Stimulated activated CD4-positive, alpha-beta T cell treated with anti-CD3 and anti-CD28 coated beads, Interleukin-15, amount 100 ng/mL, for 1 hour (primary cell): ENCODE measurements at places on chromosomes 6 and 20.

GRCh38 chr6:164087870-164088269 is 673.4 kb downstream of the QKI start:
- no peak for DNase-seq

- peak; percentile 15 for DNase-seq
Measured at GRCh38 chr6:133951881-133952814, 876 bp upstream of the TBPL1 start.

GRCh38 chr20:23515250-23515939 is 24.5 kb downstream of the CST8 start:
- DNase-seq, result no peak

DNA sequence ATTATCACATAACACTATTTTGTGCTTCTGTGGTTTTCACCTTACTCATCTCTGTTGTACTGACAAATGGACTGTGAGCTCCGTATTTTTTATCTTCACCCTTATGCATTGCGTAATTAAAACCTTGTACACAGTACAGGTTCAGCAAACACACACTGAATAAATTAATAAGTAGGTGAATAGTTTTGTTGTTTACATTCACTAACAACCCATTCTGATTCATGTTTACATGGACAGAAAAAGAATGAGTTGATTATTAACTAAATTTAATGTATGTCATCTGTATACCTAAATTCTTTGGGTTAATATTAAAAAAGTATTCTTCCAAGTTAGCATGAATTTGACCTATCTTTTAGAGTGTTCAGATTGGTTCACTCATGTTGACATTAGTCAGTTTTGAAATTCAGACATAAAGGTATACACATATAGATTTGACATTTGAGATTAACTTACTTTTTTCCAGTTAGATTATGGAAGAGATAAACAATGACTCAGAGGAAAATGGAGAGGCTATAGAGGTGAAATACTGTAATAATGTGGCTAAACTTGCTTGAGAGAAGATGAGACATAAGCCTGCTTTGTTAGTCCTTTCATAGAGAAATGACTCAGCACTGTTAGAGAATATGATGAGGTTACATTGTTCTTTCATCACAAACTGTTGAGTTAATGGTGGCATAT is 541.7 kb upstream of the FLRT3 start:
- no peak for DNase-seq

- no peak for DNase-seq
Measured at GRCh38 chr6:169250660-169251059, 3.0 kb downstream of the THBS2 start.

DNA sequence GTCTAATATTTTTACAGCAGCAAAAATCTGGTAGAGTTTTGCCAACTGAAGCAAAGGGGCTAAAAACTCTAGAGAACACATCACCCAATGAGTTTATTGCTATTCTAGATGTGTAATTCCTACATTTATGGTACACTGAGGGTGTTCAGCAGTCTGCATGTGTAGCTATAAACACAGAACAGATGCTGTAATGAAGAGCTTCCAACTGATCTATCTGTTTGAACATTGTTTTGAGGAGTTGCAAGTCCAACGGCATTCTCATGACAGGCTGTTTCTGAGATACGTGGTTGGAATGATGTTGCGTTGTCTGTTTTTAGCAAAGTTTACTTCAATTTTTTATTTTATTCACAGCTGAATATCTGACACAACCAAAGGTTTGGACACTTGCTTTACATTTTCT is 141.2 kb upstream of the RAB32 start:
- DNase-seq, result no peak

GRCh38 chr6:137581019-137581707 is 87.0 kb upstream of the OLIG3 start:
- DNase-seq, result no peak

GRCh38 chr6:166335378-166336302 is 6.7 kb downstream of the SFT2D1 start:
- DNase-seq, result no peak

GRCh38 chr6:24832794-24833193 is 34.1 kb upstream of the ARMH2 start:
- no peak for DNase-seq

DNA sequence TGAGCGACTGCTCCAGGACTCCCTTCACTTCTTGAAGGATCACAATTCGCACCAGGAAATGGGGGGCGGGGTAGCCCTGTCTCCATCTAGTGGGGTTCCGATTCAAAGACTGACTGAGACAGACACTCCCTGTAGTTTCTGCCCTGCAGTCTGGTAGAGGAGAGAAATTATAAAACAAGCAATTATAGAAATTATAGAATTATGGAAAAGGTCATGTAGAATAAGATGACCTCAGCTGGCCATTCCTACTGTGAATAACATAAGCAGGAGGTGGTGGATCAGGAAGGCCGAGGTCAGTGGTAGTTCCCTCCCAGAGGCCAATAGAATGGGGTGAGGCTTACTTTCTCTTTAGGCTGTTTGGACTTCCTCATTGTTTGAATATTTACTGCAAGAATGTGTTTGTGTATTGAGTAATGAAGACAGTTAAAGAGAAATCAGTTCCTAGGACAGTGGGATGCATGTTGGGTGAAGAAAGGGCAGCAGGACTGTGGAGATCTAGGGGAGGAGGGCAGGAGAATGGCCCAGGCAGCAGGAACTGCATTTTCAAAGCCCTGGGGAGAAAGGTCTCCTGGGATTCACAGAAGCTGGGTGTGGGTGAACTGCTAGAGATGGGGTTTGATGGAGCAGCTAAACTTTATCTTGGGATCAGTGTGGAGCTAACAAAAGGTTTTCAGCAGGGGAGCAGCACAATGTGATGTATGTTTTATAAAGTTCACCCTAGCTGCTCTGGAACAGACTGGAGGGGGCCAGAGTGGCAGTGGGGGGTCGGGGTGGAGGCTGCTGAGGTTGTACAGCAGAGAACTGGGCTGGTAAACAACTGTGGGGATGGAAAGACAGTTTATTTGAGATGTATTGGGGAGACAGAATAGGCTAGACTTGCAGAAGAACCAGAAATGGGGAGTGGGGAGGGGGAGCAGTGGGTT is 2.1 kb downstream of the ZNF341 start:
- no peak for DNase-seq

DNA sequence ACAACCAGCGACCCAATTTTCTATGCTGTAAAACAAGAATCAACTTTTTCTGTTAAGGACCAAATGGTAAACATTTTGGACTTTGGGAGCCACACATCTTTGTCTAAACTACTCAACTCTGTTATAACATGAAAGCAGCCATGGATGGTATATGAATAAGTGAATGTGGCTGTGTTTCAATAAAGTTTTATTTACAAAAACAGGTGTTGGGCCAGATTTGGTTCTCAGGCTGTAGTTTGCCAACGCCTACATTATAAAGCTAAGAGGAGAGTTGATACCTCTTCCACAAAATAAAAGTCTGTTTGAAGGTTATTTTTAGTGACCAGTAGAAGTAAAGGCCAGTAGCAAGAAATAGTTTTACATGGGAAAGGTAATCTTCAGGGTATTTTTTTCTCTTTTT is 60.4 kb upstream of the SDHAF4 start:
- DNase-seq, result no peak

GRCh38 chr6:140537211-140537610 is 1162.8 kb upstream of the CITED2 start:
- DNase-seq, result no peak

GRCh38 chr6:143139239-143139784 is 78.6 kb downstream of the AIG1 start:
- no peak for DNase-seq

GRCh38 chr6:32912951-32913350 is 27.9 kb downstream of the HLA-DMB start:
- DNase-seq, result no peak

- DNase-seq, result no peak
Measured at GRCh38 chr20:45920462-45921336, 8.7 kb upstream of the PLTP start.

DNA sequence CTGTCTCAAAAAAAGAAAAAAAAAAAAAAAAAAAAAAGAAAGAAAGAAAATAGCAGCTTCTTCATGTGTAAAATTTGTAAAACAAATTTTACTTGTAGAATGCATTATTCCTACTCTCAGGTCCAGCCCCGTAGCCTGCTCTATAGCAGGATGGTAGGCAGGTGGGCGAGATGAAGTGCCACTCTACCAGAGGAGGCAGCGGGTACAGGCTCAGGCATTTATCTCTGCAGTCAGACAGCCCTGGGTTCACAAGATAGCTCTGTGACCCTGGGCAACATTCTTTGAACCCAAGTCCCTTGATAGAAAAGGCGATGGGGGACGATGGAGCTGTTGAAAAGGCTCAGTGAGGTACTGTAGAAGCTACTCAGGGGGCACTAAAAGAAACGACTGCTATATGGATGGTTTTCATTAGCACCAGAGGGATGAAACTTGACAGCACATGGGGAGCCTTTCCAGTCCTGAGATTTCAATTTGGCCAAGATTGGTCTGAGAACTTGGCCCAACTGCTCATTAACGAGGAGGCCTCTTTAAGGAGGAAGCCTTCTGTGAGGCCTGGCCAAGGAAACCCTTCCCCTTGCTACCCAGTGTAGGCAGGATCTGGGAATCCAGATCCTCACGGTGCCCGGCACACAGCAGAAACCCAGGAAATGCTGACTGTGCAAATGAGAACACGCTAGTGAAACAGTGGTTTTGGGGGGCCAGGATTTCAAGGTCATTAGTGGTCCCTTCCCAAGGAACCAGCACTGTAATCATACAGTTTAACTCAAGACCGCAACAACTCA is 63.1 kb downstream of the MYH7B start:
- DNase-seq, result no peak

- no peak for DNase-seq
Measured at GRCh38 chr6:287489-287860, 4.8 kb upstream of the DUSP22 start.

GRCh38 chr20:10472871-10473270 is 37.8 kb downstream of the SLX4IP start:
- DNase-seq, result no peak

DNA sequence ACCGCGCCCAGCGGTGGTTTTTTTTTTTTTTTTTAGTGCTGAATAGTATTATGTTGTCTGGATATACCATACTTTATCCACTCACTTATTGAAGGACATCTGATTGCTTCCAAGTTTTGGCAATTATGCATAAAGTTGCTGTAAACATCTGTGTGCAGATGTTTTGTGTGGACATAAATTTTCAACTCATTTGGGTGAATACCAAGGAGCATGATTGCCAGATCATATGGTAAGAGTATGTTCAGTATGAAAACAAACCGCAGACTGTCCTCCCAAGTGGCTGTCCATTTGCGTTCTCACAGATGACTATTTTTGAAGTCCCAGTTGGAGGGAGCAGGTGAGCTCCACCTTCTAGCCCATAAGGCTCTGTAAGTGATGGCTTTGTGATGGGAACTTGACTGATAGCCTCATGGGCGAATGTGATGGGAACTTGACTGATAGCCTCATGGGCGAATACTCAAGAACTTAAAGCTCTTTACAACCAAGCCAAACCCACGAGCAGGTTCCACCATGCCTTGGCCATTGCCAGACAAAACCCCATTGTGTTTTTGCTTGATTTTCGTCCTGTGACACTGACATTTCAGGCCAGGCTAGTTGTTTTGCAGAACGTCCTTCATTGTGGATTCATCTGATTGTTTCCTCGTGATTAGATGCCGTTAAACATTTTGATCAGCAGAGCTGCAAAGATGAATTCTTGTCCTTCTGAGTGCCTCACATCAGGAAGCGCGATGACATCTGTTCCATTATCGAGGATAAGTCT is 51.0 kb downstream of the ZBTB2 start:
- no peak for DNase-seq

GRCh38 chr6:33865478-33866077 is 61.8 kb upstream of the MLN start:
- no peak for DNase-seq

- DNase-seq, result no peak
Measured at GRCh38 chr20:41364967-41365765, 1.5 kb downstream of the EMILIN3 start.

DNA sequence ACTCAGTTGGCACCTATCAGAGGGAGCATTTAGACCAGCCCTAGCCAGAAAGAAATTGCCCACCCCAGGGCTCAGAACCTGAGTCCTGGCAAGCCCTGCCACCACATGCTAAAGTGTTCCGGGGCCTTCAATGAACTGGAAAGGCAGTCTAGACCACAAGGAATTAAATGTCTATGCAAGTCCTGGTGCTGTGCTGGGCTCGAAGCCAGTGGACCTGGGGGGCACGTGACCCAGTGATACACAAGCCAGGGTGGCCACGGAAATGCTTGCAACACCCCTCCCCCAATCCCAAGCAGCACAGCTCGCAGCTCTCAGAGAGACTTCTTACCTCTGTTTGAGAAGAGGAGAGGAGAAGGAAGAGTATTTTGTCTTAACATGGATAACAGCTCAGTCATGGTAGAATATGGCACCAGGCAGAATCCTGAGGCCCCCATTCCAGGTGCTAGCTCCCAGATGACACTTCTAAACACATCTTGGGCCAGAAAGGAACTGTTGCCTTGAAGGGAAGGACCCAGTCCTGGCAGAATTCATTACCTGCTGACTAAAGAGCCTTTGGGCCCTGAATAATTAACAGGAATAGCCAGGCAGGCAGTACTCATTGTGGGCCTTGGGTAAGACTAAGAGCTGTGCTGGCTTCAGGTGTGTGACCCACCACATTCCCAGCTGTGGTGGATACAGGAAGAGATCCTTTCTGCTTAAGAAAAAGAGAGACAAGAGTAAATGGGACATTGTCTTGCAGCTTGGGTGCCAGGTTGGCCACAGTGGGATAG is 111.3 kb downstream of the BTBD9 start:
- no peak for DNase-seq

- DNase-seq, result no peak
Measured at GRCh38 chr6:121499666-121500065, 64.2 kb downstream of the GJA1 start.

DNA sequence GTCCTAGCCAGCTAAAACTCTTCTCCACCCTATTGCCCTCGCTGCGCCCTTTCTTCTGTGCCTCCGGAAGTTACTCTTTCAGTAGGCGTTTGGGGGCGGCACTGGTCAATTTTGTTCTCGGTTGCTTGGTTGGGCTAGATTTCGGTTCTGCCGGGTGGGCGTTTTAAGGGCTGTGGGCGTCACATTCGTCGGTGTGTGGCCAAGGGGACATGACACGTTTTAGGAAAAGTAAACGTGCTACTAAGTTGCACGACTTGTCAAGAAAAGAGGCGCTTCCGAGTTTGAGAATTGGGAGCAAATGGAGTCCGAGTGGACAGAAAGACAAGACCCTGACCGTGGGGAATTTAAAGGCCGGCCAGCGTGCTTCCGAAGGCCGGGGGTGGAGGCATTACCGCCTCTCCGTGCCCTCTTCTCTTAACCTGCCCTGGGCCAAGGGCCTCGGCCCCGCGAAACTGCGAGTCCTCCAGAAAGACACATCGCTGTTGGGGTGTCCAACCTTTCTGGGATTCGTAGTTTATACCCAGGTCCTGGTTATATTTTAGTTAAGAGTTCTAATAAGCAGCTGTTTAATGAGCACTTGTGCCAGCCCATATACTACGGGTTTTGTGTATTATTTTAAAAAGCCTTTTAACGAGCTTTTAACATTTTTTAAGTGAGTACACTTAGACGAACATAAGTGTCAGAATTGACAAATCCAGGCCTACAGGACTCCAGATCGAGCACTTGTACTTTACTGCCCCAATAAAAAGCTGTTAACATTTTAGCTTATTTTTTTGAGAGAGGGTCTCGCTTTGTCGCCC is 664 bp upstream of the BAG6 start:
- DNase-seq, result no peak
